ENCODE measurements at places on chromosomes 4 and X.

GRCh38 chr4:146104541-146104940 lies 71.0 kb upstream of the LSM6 start:
- DNase-seq, result no peak

GRCh38 chr4:117479673-117480072 lies 394.3 kb upstream of the TRAM1L1 start:
- DNase-seq, result no peak

DNA sequence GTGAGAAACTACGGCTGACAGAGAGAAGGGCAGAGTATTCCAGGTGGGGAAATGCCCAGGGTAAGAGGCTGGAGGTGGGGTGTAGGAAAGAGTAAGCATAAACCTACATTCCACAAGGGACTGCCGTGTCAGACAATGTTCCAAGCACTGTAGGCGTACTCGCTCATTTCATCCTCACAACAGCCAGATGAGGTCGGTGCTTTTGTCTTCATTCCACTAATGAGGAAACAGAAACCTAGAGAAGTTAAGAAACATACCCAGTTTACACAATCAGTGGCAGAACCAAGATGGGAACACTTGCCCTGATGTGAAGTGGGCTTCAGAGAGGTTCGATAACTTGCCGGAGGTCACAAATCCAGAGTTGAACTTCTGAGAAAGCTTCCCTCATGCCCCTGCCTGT lies 4.6 kb downstream of the SASH3 start:
- no peak for DNase-seq

- no peak for DNase-seq
These were observed 45.9 kb upstream of the PGM2 start for GRCh38 chr4:37780444-37781130.

- DNase-seq, result no peak
These were observed 55.0 kb upstream of the SCML1 start for GRCh38 chrX:17682259-17682658.

- DNase-seq, result no peak
These were observed 198.8 kb downstream of the STIM2 start for GRCh38 chr4:27059446-27059845.

- DNase-seq, result no peak
These were observed 116.8 kb downstream of the TENT5D start for GRCh38 chrX:80537096-80537495.

- DNase-seq, result no peak
These were observed 335.2 kb downstream of the PDGFC start for GRCh38 chr4:156636381-156636780.

DNA sequence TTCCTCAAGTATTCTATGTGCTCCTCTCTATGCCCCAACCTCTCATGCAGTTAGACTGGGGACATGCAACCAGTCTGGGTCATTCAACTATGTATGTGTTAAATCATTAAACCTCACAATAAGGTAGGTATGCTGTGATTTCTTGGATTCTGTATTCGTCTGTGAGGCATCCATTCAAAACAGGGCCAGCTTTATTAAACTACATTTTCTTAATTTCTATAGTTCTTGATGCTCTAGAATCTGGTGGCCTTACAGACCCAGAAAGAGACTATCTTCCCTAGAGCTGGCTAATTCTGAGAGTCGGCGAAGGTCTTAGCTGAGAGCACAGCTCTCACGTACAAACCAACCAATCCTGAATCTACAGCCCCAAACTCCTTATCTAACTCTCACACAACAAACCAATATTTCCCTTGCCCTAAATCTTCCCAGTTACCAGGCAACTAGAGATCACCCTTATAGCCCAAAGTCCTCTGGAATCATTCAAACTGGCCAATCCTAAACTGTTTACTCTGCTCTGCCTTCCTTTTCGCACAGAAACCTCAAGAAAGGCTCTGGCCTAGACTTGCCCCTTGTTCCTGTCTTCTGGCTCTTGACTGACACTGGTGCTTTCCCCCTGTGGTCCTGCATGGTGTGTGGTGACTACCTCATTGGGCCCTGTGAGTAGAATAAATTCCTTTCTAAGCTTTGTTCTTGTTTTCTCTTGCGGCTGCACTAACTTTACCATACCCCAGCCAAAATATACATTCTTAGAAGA lies 203.5 kb upstream of the TET2 start:
- DNase-seq, result no peak

DNA sequence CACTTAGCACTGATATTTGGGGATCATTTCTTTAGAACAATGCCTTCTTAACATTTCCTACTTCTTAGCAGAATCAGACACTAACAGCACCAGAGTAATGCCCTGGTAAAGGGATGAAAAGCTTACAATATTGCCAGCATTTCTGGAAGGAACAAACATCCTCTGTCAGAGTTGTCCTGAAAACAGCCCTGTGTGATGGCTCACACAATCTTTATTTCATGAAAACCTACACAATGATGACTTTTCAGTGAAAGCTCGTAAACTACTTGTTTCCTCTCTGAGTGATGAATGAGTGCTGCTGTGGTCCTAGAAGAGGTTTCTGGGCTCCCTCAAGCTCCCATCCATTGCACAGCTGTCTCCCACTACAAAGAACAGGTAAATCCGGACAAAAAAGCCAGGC lies 52.8 kb downstream of the GPC4 start:
- DNase-seq, result no peak

DNA sequence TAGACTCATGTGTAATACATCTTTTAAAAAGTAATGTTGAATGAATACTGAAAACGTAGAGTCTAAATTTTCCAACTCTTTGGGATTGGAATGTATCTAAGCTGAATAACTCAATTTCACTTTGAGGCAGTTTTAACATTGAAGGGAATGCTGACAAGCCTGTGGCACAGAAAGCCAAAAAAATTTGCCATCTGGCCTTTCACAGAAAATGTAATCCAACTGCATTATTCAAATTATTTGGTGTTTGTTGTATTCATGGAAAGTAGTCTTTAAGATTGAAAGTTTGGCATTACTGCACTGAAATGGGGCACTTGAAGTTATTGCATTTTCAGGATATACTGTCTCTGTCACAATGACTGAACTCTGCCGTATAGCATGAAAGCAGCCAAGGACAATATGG lies 186.9 kb downstream of the FRMPD4 start:
- DNase-seq, result no peak

DNA sequence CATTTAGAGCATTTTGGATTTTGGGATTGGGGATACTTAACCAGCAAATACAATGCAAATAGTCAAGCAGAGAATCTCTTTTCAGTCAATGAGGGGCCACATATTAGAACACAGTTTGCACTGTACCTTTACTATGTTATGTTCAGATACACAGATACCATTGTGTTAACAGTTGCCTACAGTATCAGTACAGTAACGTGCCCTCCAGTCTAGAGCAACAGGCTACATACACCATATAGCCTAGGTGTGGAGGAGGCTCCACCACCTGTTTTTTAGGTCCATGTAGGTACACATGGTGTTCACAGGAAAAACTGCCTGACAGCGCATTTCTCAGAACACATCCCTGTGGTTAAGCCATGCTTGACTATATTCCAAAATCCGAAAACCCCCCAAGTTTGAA lies 9.1 kb downstream of the GRPEL1 start:
- DNase-seq, result no peak

DNA sequence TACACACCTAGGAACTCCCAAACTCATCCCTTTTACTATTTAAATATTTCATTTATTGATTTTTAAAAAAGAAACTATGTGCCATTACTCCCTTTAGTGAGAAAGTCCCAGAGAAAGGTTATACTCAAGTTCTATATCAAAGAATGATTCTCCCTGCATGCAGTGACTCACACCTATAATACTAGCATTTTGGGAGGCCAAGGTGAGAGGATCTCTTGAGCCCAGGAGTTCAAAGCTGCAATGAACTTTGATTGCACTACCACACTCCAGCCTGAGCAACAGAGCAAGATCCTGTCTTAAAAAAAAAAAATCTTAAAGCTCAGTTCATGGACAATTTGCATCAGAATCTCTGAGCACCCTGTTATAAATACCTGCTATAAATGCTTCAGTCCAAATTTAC lies 9.2 kb upstream of the RBPJ start:
- no peak for DNase-seq

DNA sequence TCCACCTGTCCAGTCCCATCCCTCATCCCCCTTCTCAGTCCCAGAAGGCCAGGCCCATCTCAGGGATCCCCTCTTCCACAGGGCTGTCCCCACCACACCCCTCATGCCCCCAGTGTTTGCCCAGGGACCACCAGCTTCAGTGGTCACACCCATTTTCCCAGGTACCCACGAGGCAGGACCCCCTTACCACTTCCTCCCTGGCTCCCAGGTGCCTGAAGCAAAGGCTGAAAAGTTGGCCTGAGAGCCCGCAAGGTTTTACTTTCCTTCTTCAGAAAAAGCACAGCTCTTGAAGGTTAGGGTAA lies 7.8 kb downstream of the TMEM271 start:
- no peak for DNase-seq

- no peak for DNase-seq
These were observed 176.7 kb downstream of the LDB2 start for GRCh38 chr4:16721613-16722291.

- no peak for DNase-seq
These were observed 20.2 kb downstream of the ZDHHC9 start for GRCh38 chrX:129823522-129823921.

- peak; percentile 44 for DNase-seq
These were observed 284.4 kb upstream of the SFRP2 start for GRCh38 chr4:154073107-154073822.

GRCh38 chrX:52346174-52347165 lies 22.4 kb upstream of the XAGE2 start:
- DNase-seq, result no peak

- DNase-seq, result no peak
These were observed 9.5 kb upstream of the QRFPR start for GRCh38 chr4:121390335-121390734.

GRCh38 chr4:152699313-152699712 lies 19.5 kb upstream of the TMEM154 start:
- no peak for DNase-seq

GRCh38 chr4:122960611-122961000 lies 38.2 kb upstream of the NUDT6 start:
- DNase-seq, result no peak

- DNase-seq, result no peak
These were observed 110.7 kb upstream of the NKX1-1 start for GRCh38 chr4:1516881-1517480.

- DNase-seq, result no peak
These were observed 11.3 kb upstream of the SMS start for GRCh38 chrX:21929209-21929608.

DNA sequence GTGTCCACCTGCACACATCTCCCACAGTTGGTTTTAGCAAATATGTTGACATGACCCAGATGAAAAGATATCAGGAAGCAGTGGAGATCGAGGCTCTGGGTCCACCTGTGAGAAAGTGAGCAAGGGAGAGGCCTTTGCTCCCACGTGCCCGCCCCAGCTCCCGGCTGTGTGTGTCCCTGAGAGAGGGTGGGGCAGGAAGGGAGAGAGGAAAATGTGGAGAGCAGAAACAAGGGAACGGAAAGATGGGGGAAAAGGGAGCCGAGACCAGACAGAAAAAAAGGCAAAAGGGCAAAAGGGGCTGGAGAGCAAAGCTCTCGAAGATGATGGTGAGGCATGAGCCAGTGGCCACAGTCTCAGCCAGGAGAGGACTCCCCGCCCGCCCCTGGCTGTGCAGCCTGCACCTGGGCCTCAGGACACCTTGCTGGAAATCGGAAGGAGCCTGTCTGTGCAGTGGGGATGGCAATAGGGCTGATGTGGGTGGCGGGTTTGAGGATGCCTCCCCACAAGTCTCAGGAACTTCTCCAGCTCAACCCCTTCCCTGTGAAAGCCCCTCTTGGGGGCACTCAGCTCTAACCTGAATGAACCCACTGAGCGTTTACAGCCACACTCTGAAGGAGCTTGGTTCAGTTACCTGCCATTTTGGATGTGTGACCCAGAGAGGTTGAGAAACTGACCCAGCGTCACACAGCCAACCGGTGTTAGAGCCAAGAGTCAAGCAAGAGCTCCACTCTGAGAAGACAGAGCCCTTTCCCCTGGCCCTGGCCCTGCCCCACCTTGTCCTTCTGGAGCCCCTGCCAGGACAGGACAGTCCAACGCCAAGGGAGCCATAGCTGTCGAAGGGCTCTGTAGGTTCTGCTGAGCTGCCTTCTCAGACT lies 20.3 kb upstream of the MSX1 start:
- no peak for DNase-seq
